Activated CD4-positive, alpha-beta memory T cell treated with anti-CD3 and anti-CD28 coated beads, Interleukin-2, amount 10 ng/mL, durations not matched to agents 7 days and 5 days (primary cell): ENCODE measurements at places on chromosomes 2 and 18. TPM values are rescaled to one million over a fixed set of nuclear protein-coding genes. Genes with fewer than 3 reads are reported as not detected.

DNA sequence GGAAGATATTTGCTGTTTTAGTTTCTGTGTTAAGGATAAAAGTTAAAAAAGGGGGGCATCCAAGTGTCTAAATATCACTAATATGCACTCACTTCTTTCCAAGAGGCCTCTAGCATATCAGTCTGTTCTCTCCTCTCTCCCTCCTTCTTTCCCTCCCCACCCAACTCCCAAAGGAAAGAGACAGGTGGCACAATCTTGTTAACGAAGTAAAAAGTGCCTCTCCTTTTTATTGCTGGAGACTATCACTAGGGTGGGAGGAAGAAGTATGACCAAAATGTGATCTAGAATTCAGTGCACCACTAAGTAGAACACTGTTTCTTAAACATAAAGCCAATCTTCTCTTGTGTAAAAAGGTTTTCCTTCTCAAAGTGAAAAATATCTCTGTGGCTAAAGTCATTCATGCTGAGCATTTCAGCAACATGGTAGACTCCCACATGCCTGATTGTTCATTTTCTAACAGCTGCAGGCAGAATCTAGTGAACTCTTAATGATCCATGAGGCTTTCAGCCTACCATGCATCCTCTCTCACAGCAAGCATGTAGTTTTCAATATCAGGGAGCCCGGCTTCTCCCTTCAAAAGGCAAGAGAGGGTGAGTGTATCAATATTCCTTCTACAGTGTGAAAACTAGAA lies 39.5 kb downstream of the RNU4ATAC start:
- H3K27ac ChIP-seq = no peak overlapping the region
- DNase-seq = no peak
- no peak overlapping the region for H3K4me3 ChIP-seq
- peaks cover 4% of the 10 kb centered on the region for H3K4me1 ChIP-seq
- H3K27me3 ChIP-seq = no peaks in the 10 kb centered on the region

DNA sequence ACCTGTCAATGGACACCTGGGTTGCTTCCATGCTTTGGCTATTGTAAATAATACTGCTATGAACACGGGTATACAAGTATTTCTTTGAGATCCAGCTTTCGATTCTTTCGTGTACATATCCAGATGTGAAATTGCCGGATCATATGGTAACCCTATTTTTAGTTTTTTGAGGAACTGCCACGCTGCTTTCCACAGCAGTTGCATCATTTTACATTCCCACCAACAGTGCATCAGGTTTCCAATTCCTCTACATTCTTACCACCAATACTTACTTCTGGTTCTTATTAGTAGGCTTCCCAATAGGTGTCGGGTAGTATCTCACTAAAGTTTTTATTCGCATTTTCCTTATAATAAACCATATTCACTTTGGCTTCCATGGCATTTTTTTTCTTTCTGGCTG lies 69.6 kb downstream of the PID1 start:
- no peaks in the 10 kb centered on the region for H3K4me1 ChIP-seq
- no peak overlapping the region for H3K4me3 ChIP-seq
- no peak for DNase-seq
- H3K27me3 ChIP-seq = no peaks in the 10 kb centered on the region

The MAP3K20 gene
- 15.2 TPM for total RNA-seq

The PID1 gene
- total RNA-seq = not detected
